IMR-90 (cell line): ENCODE measurements at places on chromosomes 1 and 21.
A peak's percentile ranks its signal among the peaks of the same experiment; 100 is the strongest.

GRCh38 chr1:33047290-33047689, 10.6 kb upstream of the AK2 start:
- DNase-seq = no peak

- no peak for DNase-seq
These were observed 73.5 kb upstream of the CLDN14 start for GRCh38 chr21:36553406-36553805.

DNA sequence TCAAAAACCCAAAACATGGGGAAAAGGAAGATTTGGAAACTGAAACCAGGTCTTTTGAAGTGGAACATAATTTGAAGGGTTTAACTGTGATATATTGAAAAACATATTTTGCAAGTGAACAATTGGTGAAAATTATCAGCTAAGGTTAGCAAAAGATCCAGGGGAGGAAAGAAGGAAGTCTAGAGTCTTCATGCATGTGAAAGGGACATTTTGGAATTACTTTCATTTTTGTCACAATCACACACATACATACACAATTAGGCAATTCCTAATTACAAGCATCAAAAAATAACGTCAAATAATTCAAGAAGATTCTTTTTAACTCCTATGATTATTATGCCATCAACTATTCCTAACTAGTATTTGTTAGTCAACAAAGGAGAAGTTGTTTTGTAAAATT, 64.7 kb upstream of the NFIA start:
- no peak for DNase-seq

DNA sequence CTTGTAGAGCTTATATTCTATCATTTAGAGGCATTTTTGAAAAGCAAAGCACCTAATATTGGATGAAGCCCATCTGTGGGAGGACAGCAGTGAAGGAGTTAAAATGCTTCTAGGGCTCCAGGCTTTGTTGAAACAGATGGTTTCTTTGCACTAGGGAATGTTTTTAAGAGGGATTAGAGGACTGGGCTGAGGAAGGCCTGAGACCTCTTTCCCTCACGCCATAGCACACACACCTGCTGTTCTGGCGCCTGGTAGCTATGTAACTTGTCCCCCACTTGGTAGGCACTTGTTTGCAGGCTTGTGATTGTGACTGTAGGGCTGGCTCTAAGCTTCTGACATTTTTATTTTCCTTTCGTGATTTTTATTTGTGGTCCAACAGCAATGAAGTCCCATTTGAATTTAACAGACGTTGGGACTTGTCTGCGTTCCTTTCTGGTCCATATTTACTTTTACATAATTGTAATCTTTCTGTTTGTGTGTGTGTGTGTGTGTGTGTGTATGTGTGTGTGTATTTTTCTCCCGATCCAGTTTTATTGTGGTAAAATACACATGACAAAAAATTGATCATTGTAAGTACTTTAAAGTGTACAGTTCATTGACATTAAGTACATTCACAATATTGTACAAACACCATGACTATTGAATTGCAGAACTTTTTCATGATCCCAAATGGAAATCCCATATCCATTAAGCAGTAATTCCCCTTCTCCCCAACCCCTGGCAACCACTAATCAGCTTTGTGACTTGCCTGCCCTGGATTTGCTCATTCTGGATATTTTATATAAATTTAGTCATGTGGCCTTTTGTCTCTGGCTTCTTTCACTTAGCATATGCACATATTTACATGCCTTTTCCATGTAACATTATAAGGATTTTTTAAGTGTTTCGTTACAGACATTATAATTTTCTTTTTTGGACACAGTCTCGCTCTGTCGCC, 33.5 kb upstream of the MACF1 start:
- DNase-seq = peak; percentile 51

DNA sequence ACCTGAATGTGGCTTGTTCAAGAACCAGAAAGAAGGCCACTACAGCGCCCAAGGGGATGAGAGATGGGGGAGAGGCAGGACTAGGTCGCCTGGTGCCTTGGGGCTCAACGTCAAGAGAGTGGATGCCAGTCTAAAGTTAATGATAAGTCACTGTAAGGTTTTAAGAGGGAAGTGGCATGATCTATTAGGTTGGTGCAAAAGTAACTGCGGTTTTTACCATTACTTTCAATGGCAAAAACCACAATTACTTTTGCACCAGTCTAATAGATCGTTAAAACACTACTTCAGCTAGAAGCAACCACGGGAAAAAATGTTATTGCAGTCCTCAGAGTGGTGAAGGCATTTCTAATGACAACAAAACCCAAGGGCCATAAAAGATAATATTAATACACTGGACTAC, 2.6 kb upstream of the GJB3 start:
- no peak for DNase-seq
